ENCODE measurements at places on chromosomes 2 and 18.

GRCh38 chr2:150211164-150211631 is 276.3 kb downstream of the RND3 start:
- DNase-seq = no peak

- DNase-seq = no peak
These were observed 450.2 kb downstream of the ARHGAP15 start for GRCh38 chr2:143579456-143579855.

GRCh38 chr2:185291035-185291647 is 447.5 kb upstream of the FSIP2 start:
- DNase-seq = peak; percentile 64

DNA sequence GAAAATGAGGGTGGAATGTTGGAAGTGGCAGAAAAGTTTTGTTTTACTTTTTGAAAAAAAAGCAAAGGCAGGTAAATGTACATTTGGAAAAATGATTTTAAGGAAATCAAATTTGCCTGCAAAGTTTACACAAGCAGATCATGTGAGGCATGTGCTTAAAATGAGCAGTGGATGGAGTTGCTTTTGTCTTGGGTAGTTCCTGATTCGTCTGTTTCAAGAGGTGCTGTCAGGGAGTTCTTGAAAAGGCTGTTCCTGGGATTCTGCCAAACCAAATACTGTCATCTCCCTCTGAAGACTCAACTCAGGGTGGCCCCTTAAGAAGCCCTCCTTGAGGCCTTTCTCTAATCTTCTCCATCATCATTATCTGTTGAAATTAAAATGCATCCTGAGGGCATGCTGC is 59.0 kb downstream of the TACR1 start:
- no peak for DNase-seq

DNA sequence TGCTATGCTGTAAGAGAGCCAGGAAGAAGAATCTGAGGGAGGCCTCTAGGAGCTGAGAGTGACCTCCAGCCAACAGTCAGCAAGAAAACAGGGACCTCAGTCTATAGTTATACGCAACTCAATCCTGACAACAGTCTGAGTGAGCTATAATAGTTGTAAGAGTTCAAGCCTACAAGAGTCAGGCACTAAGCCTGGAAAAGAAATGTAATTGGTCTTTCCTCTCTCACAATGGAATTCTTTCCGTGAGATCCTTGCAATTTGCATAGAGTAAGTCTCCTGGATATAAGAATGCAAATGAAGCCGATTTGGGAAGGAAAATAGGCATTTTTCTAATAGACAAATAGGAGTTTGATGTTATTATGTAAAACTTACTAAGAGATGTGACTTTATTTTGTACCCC is 1332.6 kb upstream of the CELF4 start:
- DNase-seq = no peak

DNA sequence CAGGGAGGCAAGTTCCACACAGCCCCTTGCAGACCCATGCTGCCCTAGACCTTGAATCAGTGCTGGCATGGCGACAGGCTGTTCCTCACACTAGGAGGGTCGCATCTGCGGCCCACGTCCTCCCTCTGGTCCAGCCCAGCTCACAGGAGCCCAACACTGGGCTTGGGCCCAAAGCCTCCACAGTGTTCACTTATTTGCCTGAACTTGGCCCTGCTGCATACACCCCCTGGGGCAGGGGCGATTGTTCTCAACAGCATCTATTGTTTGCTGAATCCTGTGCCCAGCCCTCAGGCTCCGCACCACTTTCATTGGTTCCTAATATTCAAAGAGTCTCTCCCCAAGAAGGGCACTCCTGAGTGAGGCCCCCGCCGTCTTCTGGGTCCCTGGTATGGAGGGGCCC is 90.7 kb downstream of the ZBTB7C start:
- DNase-seq = no peak

- no peak for DNase-seq
These were observed 159.8 kb upstream of the STK17B start for GRCh38 chr2:196331143-196331542.

- DNase-seq = no peak
These were observed 135.6 kb downstream of the SMAD2 start for GRCh38 chr18:47794725-47795433.

GRCh38 chr2:60465736-60466135 is 87.7 kb downstream of the BCL11A start:
- no peak for DNase-seq

DNA sequence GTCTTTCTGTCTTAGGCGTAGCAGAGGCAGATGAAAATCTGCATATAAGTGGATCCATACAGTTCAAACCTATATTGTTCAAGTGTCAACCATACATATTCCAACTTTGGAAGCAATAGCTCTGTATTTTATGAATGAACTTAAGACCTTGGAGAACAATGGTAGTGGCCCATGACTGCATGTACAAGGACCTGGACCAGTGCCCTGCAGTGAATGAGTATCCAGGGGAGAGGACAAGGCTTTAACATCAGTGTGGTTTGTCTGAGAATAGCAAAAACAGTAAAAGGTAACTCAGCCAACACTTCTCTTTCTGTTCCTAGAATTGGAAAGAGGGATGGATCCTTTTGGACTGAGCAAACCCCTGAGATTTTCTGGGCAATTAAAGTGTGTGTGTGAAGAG is 230.8 kb upstream of the LINC00305 start:
- DNase-seq = no peak

DNA sequence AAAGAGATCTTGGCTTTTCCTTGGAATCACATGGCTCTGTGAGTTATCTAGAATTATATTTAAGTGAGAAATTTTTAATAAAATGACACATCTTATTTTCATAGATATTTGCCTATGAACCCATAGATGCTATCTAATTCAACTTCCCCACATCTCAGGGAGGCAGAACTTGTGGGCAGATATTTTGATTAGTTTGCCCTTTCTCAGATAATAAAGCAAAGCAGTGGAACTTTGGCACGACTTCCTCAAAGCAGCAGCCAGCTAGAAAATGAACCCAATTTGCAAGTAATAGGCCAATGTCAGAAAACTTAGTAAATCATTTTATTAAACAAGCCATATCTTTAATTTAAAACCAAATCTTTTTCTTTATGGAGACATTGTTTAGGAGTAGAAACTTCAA is 32.7 kb downstream of the RAB27B start:
- no peak for DNase-seq

GRCh38 chr18:12403601-12404506 is 3.9 kb upstream of the PRELID3A start:
- DNase-seq = no peak

All from SK-N-DZ (cell line).